Muscle of leg (tissue), 16 donors: ENCODE measurements at places on chromosomes 4 and X. TPM values are rescaled to one million over a fixed set of nuclear protein-coding genes. Genes with fewer than 3 reads are reported as not detected.
A peak's percentile ranks its signal among the peaks of the same experiment; 100 is the strongest.

The ZC4H2 gene
- polyA plus RNA-seq, result 14.6 TPM

The PAK3 gene
- polyA plus RNA-seq, result 6.3 TPM

The GABRB1 gene
- polyA plus RNA-seq, result 0.26 TPM

The CCNA2 gene
- polyA plus RNA-seq, result 26.1 TPM

GRCh38 chrX:38870361-38870895, 69.2 kb downstream of the MID1IP1 start:
- H3K27ac ChIP-seq, result no peak overlapping the region
- peaks cover 19% of the 10 kb centered on the region for H3K27me3 ChIP-seq
- no peaks in the 10 kb centered on the region for H3K4me1 ChIP-seq
- H3K36me3 ChIP-seq, result no peaks in the 10 kb centered on the region

DNA sequence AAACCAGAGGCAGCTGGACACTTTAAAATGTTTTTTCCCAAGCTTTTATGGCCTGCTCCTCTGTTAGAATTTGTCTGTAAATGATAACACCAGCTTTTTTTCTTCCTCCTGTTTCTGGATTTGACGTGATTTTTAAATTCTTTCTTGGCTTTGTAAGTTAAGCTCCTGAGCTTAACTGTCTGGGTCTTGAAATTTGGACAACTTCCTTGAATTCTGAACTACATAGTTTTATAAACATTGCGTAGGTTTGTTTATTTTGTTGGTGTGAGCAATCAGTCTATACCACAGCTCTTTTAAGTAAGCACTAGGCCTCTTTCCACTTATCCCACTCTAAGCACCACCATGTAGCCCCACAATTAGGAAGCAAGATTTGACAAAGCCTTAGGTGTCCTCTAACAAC, 144.4 kb upstream of the GUCY1A1 start:
- H3K36me3 ChIP-seq, result no peaks in the 10 kb centered on the region
- no peak overlapping the region for H3K27ac ChIP-seq
- DNase-seq, result no peak
- H3K27me3 ChIP-seq, result no peaks in the 10 kb centered on the region
- H3K4me3 ChIP-seq, result no peak overlapping the region

- peaks cover 13% of the 10 kb centered on the region for H3K27me3 ChIP-seq
- no peak for DNase-seq
- no peak within 1 kb of the TSS for H3K27ac ChIP-seq
Observed at GRCh38 chrX:71667328-71668247, at the start of gene LOC101059915. Gene LOC101059915, plus strand, starts transcription at chrX:71667546.

DNA sequence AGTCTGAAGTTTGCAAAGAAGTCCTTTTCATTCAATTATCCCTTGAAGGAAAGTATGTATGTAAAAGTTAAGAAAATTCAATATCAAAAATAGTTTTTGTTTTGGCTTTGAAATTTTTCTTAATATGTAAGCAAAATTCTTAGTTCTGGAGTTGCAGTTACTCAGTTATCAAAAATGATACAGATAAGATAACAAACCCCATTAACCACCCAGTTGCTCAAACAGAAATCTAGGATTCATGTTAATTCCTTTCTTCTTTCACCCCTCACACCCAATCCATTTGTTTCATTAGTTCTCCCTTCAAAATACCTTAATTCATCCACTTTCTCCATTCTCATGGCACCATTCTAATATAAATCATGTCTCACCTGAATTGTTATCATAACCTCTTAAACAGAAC, 40.5 kb upstream of the JADE1 start:
- DNase-seq, result no peak
- no peaks in the 10 kb centered on the region for H3K4me1 ChIP-seq
- H3K27ac ChIP-seq, result no peak overlapping the region
- H3K27me3 ChIP-seq, result no peaks in the 10 kb centered on the region
- H3K4me3 ChIP-seq, result no peak overlapping the region

DNA sequence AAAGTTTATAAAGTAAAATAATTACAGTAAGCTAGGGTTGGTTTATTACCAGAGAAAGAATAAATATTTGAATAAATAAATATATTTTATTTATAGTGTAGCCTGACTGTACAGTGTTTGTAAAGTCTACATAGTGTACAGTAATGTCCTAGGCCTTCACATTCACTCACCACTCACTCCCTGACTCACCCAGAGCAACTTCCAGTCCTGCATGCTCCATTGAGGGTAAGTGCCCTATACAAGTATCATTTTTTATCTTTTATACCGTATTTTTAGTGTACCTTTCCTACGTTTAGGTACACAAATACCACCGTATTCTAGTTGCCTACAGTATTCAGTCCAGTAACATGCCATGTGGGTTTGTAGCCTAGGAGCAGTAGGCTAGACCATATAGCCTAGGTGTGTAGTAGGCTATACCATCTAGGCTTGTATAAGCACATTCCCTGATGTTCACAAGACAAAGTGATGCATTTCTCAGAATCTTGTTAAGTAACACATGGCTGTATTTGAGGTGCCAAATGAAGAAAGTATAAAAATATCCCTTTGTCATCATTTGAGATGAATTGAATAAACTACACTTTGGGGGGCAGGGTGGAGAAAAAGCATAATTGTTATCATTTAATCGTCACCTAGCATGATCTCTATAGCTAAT, 14.7 kb upstream of the KLHL8 start:
- no peak for DNase-seq
- no peaks in the 10 kb centered on the region for H3K36me3 ChIP-seq
- H3K27me3 ChIP-seq, result no peaks in the 10 kb centered on the region
- H3K4me3 ChIP-seq, result peak overlapping the region; percentile 31

GRCh38 chrX:154542723-154543424, 3.8 kb downstream of the G6PD start:
- peak overlapping the region; percentile 35 for H3K27ac ChIP-seq
- no peak for DNase-seq
- peaks cover 11% of the 10 kb centered on the region for H3K4me1 ChIP-seq
- H3K36me3 ChIP-seq, result peaks cover 11% of the 10 kb centered on the region

DNA sequence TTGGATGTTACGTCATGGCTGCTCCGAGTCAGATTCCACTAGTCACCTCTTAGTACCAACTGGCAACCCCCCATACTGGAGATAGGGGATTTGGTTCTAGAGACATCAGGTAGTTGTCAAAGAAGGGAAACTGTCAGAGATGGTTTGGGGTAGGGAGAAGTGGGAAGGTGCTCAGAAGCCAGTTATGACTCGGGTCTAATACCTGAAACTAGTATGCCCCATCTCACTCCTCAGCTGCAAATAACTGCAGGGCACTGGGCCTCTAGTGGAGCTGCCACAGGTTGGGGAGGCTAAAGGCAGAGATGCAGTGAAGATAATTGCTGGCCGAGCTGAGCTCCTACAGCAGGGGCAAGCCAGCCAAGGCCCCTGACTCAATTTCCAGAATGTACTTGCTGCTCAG, 30.0 kb downstream of the OTUD6A start:
- no peak overlapping the region for H3K4me3 ChIP-seq
- peaks cover 18% of the 10 kb centered on the region for H3K4me1 ChIP-seq
- DNase-seq, result no peak
- peaks cover 12% of the 10 kb centered on the region for H3K27me3 ChIP-seq

DNA sequence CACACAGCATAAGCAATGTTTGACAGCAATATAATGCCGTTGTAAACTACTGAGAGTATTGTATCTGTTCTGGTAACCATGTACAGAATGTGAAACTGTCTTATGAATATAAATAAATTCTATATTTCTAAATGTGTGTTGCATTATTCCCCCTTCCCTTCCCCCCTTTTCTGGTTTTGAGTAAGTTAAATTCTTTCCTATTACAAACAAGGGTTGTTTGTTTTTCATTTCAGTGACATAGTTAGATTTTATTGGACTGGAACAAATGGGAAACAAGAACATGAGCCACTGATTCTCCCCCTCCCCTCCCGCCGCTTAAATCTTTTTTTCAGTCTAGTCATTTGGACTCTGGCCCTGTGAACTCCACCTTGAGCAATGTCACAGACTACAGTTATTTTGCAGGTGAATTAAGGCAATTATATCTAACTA, 69.8 kb downstream of the GPAT3 start:
- H3K36me3 ChIP-seq, result no peaks in the 10 kb centered on the region
- H3K4me1 ChIP-seq, result no peaks in the 10 kb centered on the region
- H3K27ac ChIP-seq, result no peak overlapping the region

DNA sequence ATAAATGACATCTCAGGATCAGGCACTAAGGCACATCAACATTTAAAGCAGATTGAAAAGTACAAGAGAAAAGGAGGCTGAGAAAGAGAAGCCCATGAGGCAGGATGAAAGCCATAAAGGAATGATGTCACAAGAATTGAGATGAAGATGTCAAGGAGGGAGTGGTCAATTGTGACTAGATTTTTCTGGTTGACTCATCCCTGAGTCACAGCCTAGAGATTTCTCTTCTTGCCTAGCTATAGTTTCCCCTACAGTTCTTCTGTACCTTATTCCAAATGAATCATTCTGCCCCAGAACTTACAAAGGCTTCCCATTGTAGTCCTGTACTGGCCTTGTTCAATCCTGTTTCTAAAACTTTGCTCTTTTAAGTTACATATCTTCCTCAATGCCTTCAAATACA, 3.4 kb upstream of the USP53 start:
- no peaks in the 10 kb centered on the region for H3K27me3 ChIP-seq
- H3K36me3 ChIP-seq, result no peaks in the 10 kb centered on the region
- no peak overlapping the region for H3K27ac ChIP-seq
- H3K4me3 ChIP-seq, result no peak overlapping the region
- peaks cover 4% of the 10 kb centered on the region for H3K4me1 ChIP-seq

GRCh38 chr4:154999950-155000578, 208.4 kb upstream of the NPY2R start:
- no peak overlapping the region for H3K27ac ChIP-seq
- no peaks in the 10 kb centered on the region for H3K36me3 ChIP-seq
- H3K27me3 ChIP-seq, result no peaks in the 10 kb centered on the region

DNA sequence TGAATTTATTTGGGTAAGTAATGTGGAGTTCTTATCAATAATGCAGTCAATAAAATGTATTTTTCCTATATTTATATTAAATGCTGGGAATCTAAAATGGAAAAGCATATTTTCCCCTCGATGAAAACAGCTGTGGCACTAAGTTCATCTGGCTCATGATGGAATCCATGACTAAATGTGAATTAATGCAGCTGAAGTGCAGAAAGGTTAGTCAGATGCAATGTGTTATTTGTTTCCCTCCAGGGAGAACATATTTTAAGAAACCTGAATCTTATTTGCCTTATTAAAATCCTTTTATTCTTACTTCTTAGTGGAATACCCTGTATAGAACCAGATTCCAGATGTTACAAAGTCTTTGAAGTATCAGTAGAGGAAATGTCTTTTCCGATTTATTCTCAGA, 247.9 kb downstream of the ARHGAP24 start:
- no peaks in the 10 kb centered on the region for H3K27me3 ChIP-seq
- H3K4me1 ChIP-seq, result peaks cover 17% of the 10 kb centered on the region
- H3K27ac ChIP-seq, result peak overlapping the region; percentile 38
- no peaks in the 10 kb centered on the region for H3K36me3 ChIP-seq
- DNase-seq, result peak; percentile 72

- peak overlapping the region; percentile 71 for H3K27ac ChIP-seq
- peaks cover 6% of the 10 kb centered on the region for H3K4me1 ChIP-seq
- peak; percentile 86 for DNase-seq
- no peaks in the 10 kb centered on the region for H3K27me3 ChIP-seq
- no peaks in the 10 kb centered on the region for H3K36me3 ChIP-seq
Observed at GRCh38 chr4:168864821-168865541, 145.1 kb downstream of the CBR4 start.

- no peak overlapping the region for H3K4me3 ChIP-seq
- peaks cover 12% of the 10 kb centered on the region for H3K36me3 ChIP-seq
- H3K27me3 ChIP-seq, result no peaks in the 10 kb centered on the region
- H3K27ac ChIP-seq, result no peak overlapping the region
- no peak for DNase-seq
Observed at GRCh38 chr4:15498356-15498755, 28.7 kb downstream of the CC2D2A start.

- H3K36me3 ChIP-seq, result no peaks in the 10 kb centered on the region
- DNase-seq, result peak; percentile 48
- H3K27me3 ChIP-seq, result no peaks in the 10 kb centered on the region
- H3K4me3 ChIP-seq, result no peak overlapping the region
- peaks cover 24% of the 10 kb centered on the region for H3K4me1 ChIP-seq
- H3K27ac ChIP-seq, result no peak overlapping the region
Observed at GRCh38 chr4:128600996-128601871, 208.3 kb upstream of the JADE1 start.

GRCh38 chrX:151920530-151920929, 7.8 kb downstream of the MAGEA4 start:
- DNase-seq, result no peak
- H3K4me3 ChIP-seq, result no peak overlapping the region
- H3K27me3 ChIP-seq, result no peaks in the 10 kb centered on the region
- no peaks in the 10 kb centered on the region for H3K4me1 ChIP-seq

DNA sequence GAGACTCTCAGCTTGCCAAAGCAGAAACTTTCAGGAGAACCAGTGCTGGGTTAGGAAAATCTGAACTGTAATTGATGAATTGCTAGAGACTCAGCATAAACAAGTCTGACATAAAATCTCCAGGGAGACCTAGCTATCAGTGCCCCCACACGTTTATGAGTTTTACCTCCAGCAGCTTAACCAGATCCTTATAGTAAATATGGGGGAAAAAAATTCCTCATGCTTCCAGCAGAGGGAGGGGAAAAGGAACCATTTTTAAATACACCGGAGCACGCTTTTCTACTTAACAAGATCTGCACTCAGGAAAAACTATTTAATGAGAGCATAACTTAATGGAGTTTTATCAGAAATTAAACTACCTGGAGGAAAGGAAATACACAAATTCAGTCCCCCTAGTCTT, 1040.7 kb upstream of the INTU start:
- H3K27me3 ChIP-seq, result no peaks in the 10 kb centered on the region
- no peak overlapping the region for H3K27ac ChIP-seq
- H3K36me3 ChIP-seq, result no peaks in the 10 kb centered on the region
- H3K4me3 ChIP-seq, result no peak overlapping the region

DNA sequence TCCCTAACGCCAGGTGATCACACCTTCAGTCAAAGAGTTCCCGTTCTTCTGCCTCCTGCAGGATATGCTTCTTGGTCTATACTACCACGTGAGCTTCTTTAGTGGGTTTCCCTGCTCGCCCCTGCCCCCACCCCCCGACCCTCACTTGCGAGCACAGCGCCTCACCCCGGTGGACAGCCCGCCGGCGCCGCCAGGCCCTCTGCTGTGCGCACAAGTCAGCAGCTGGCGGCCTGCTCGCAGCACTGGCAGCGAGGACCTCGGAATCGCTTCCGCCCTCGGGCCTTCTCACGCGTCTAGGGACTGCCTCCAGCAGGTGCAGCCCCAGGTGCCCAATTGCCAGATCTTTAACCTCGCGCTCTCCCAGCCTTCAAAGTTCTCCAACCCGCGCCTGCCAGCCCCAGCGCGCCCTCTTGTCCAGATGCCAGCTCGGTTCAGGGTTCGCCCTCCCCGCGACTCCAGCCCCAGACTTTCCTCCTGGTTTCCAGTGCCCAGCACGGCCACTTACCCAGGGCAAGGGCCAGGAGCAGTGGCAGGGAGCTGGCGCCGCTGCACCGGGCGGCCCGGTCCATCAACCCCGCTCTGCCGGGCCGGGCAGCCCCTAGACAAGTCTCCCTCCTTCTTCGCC, 454 bp downstream of the BTC start:
- no peaks in the 10 kb centered on the region for H3K36me3 ChIP-seq
- H3K27me3 ChIP-seq, result peaks cover 16% of the 10 kb centered on the region
- peak overlapping the region; percentile 62 for H3K4me3 ChIP-seq
- H3K4me1 ChIP-seq, result peaks cover 11% of the 10 kb centered on the region
